Osteoblast (primary cell): ENCODE measurements at places on chromosomes 5 and 9. TPM values are rescaled to one million over a fixed set of nuclear protein-coding genes. Genes with fewer than 3 reads are reported as not detected.

Gene NREP
- 150 and 182 TPM in 2 replicates for total RNA-seq

Gene RLN1
- total RNA-seq: not detected in 2 replicates

Gene ABO
- total RNA-seq: not detected in 2 replicates

Gene MTRR
- 36.2 and 36.6 TPM in 2 replicates for total RNA-seq

Gene SPINK7
- not detected in 2 replicates for total RNA-seq

Gene IFNB1
- total RNA-seq: not detected in 2 replicates

Gene SLC6A18
- not detected in 2 replicates for total RNA-seq

Gene LCN15
- total RNA-seq: not detected in 2 replicates

Gene PCDHGA3
- total RNA-seq: 2.4 and 2.9 TPM in 2 replicates

Gene BHMT
- not detected in 2 replicates for total RNA-seq

Gene PCDHA9
- total RNA-seq: 0.29 and 0.36 TPM in 2 replicates

DNA sequence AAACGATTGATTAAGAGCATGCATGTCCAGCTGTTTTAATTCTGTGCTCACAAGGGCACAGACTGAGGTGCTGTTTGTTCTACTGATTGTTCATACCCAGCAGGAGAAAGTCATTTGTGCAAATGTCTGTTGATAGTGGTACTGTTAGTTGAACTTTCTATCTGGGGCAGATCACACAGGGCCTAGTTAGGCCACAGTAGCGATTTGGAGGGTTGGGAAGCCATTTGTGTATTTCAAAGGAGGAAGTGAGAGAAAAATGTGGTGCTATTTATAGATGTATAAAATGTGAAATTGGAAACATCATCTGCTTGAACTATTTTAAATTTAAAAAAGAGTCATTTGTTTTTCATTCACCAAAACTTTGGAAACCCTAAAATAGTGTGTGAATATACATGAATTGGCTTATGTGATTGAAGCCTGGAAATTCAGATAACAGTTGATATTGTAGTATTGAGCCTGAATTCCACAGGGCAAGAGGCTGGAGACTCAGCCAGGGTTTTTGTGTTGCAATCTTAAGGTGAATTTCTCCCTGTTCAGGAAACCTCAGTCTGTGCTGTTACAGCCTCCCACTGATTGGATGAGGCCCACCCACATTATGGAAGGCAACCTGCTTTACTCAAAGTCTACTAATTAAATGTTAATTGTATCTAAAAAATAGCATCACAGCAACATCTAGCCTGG lies 162.0 kb upstream of the CDKN2B start:
- peak overlapping the region; percentile 59 for H3K27ac ChIP-seq
- H3K4me3 ChIP-seq: no peak overlapping the region
- peaks cover 25% of the 10 kb centered on the region for H3K4me1 ChIP-seq
- no peaks in the 10 kb centered on the region for H3K27me3 ChIP-seq
- DNase-seq: no peak
- H3K36me3 ChIP-seq: no peaks in the 10 kb centered on the region

- H3K4me1 ChIP-seq: no peaks in the 10 kb centered on the region
- H3K27ac ChIP-seq: no peak overlapping the region
- peaks cover 17% of the 10 kb centered on the region for H3K27me3 ChIP-seq
- no peaks in the 10 kb centered on the region for H3K36me3 ChIP-seq
- H3K4me3 ChIP-seq: no peak overlapping the region
Observed at GRCh38 chr9:114091711-114092110, 7.4 kb downstream of the KIF12 start.

DNA sequence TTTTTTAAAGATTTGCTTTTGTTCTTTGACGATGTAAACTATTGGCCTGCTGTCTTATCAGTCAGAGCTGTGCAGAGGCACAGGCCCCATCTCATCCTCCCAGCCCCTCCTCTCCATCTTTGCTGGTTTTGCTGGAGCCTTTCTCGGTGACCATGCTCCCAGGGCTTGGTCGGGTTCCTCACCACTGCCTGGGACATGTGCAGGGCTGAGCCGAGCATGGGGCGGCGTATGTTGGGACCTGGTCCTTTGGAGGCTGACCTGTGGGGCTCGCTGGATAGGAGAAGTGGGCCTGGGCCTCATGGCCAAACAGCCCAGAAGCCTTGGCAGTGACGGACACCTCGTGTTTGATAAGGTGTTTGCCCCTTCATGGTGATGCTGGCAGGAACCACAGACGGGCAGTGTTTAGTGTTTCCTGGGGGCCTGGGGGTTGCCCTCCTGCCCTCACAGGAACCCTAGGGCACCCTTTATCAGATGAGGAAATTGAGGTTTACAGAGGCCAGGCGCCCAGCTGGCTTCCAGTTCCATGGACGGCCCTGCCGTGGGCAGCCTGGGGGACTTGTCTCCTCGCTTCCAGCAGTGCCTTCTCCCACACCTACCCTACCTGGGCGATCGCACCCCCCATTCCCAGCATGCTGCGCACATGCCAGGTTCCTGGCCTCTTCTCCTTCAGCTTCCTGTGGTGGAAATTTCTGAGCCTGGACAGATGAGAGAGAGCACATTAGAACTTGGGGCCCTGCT lies 27.6 kb downstream of the TRAF2 start:
- H3K36me3 ChIP-seq: peaks cover 41% of the 10 kb centered on the region
- H3K27ac ChIP-seq: no peak overlapping the region
- H3K4me1 ChIP-seq: no peaks in the 10 kb centered on the region
- DNase-seq: peak; percentile 55
- H3K4me3 ChIP-seq: no peak overlapping the region

GRCh38 chr5:159456722-159457465 lies 126.6 kb upstream of the IL12B start:
- peaks cover 9% of the 10 kb centered on the region for H3K4me1 ChIP-seq
- no peak for DNase-seq
- H3K27ac ChIP-seq: no peak overlapping the region

DNA sequence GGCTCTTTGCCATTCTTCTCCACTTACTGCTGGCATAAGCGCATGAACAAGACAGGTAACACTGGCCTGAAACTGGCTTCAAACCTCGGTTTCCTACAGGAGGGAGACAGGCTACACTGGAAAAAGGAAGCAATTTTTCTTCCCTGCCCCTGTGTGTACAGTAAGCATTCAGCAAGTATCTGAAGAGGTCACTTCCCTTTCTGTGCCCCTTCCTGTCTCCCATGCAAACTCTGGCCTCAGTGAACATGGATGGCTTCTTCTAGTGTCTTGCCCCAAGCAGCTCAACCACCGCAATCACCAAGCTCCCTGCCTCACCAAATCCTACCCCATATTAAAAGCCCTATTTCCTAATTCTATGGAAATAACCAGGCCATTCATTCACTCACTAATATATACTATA lies 42.4 kb downstream of the SERINC5 start:
- no peak for DNase-seq
- no peak overlapping the region for H3K27ac ChIP-seq
- H3K36me3 ChIP-seq: no peaks in the 10 kb centered on the region
- H3K4me1 ChIP-seq: peaks cover 4% of the 10 kb centered on the region
- no peaks in the 10 kb centered on the region for H3K27me3 ChIP-seq

- H3K27ac ChIP-seq: no peak overlapping the region
- H3K4me3 ChIP-seq: no peak overlapping the region
- no peaks in the 10 kb centered on the region for H3K27me3 ChIP-seq
- H3K36me3 ChIP-seq: no peaks in the 10 kb centered on the region
- peaks cover 12% of the 10 kb centered on the region for H3K4me1 ChIP-seq
Observed at GRCh38 chr5:149834246-149834855, 104.2 kb downstream of the PPARGC1B start.

- H3K27me3 ChIP-seq: no peaks in the 10 kb centered on the region
- H3K27ac ChIP-seq: no peak overlapping the region
- DNase-seq: no peak
- H3K4me1 ChIP-seq: peaks cover 18% of the 10 kb centered on the region
Observed at GRCh38 chr9:38685535-38685934, 34.4 kb downstream of the FAM240B start.

- DNase-seq: peak; percentile 94
- H3K4me3 ChIP-seq: no peak overlapping the region
- H3K27ac ChIP-seq: no peak overlapping the region
- H3K27me3 ChIP-seq: peaks cover 5% of the 10 kb centered on the region
- no peaks in the 10 kb centered on the region for H3K4me1 ChIP-seq
Observed at GRCh38 chr5:170623576-170624181, 119.9 kb downstream of the KCNIP1 start.

DNA sequence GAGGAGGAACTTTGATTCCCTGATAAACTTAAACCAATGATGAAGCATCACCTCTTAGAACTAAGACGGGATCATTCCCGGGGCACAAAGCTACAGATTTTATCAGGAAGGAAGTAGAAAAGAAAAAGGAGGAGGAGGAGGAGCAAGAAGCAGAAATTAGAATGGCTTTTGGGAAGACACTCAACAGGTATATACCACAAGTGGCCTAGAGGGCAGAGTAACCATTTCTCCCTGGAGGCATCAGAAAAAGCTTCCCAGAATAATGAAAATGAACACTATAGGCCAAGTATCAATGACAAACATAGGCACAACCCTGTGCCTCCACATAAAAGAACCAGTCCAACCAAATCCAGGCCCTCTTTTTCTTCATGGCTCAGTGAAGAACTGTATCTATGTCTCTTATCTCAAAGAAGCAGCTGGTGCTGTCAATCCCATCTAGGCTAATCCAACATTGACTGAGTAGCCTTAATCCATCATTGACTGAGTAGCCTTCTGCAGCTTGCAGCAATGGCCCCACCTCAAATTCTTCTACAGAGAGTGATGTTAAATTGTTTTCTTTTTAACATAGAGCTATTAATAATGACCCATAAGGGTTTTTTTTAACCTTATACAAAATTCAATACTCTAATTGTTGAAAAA lies 178.8 kb upstream of the KIF2A start:
- no peaks in the 10 kb centered on the region for H3K27me3 ChIP-seq
- peaks cover 3% of the 10 kb centered on the region for H3K4me1 ChIP-seq
- no peak overlapping the region for H3K4me3 ChIP-seq
- H3K27ac ChIP-seq: no peak overlapping the region
- no peak for DNase-seq
- no peaks in the 10 kb centered on the region for H3K36me3 ChIP-seq

DNA sequence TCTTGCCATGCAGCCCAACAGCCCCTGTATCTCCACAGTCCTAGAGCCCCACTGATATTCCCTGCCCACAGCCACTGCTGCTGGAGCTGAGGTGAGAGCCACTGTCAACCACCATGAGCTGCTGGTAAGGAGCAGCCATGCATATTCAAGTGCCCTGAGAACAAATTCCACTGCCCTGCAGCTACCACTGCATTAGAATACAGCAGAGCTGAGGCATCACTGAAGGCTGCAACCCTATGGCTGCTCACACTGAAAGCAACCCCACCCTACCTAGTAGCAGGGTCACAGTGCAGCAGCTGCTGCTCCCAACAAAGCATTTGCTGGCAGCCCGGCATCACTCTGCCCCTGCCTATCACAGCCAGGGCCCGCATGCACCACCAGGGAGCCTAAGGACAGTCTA lies 68.6 kb downstream of the SKIC3 start:
- H3K27ac ChIP-seq: no peak overlapping the region
- H3K4me3 ChIP-seq: no peak overlapping the region
- DNase-seq: no peak
- H3K4me1 ChIP-seq: no peaks in the 10 kb centered on the region
- H3K36me3 ChIP-seq: peaks cover 82% of the 10 kb centered on the region

- no peaks in the 10 kb centered on the region for H3K27me3 ChIP-seq
Observed at GRCh38 chr5:31124651-31125305, 68.7 kb upstream of the CDH6 start.

DNA sequence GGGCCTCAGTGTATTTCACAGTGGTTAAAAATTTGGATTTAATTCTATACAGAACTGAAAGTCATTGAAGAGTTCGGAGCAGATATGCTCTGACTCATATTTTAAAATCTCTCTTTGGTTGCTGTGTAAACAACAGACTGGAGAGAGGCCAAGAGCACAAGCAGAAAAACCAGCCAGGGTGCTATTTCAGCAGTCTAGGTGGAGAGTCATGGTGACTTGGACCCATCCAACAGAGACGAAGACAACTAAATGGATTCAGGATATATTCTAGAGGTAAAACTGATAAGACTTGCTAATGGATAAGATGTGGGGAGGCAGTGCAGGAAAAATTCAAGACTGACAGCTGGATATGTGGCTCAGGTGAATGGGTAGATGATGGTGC lies 168.9 kb downstream of the MAPKAP1 start:
- H3K36me3 ChIP-seq: peaks cover 12% of the 10 kb centered on the region
- no peak for DNase-seq
- H3K27me3 ChIP-seq: no peaks in the 10 kb centered on the region
- no peak overlapping the region for H3K4me3 ChIP-seq

DNA sequence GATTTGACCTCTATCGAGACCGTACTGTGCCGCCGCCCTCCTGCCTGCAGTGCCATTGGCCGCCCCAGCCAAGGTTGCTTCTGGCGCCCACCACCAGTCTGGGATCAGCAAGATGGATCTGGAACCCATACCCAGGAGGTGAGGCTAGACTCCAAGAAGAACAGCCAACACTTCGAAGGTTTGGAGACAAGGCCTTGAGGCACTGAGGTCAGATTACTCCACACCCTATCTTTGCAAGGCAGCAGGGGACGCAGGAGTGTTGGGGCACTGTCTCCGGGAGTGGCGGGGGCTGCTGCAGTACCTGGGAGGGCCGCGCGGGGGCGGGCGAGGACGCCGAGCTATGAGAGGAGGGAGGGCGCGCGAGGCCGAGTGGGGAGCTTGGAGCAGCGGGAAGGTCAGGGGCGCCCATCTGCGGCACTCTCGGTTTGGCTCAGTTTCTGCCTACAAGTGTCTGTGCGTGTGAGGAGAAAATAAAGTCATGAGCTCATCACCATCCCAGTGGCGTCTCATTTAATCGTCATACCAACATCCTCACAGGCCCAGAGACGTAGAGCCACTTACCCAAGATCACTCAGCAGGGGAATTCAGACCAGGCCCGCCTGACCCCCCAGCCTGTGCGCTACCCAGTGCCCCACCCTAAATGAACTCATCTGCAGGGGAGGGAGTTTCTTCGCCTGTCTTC lies 20.5 kb upstream of the PSD2 start:
- peaks cover 13% of the 10 kb centered on the region for H3K27me3 ChIP-seq
- no peak overlapping the region for H3K4me3 ChIP-seq
- H3K27ac ChIP-seq: no peak overlapping the region

DNA sequence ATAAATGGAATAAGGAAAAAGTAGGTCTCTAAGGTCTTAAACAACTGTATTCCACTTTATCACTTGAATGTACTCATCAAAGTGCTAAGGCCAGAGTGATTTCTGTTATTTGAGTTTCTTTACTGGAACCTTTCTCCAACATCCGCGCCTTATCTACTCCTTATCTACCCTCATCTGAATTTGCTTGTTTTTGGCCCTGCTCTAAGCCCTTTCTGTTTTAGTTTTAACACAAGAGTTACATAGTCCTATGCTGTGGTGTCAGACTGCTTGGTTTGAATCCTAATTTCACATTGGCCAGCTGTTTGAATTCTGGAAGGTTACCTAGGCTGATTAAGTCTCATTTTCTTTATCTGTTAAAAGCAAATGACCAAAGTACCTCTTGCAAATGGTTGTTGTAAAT lies 128.3 kb downstream of the PCSK5 start:
- no peak for DNase-seq
- no peaks in the 10 kb centered on the region for H3K36me3 ChIP-seq
